ENCODE measurements at places on chromosomes 1 and 21. TPM values are rescaled to one million over a fixed set of nuclear protein-coding genes. Genes with fewer than 3 reads are reported as not detected.
A peak's percentile ranks its signal among the peaks of the same experiment; 100 is the strongest.

GRCh38 chr1:159943278-159943640 lies 2.2 kb downstream of the IGSF9 start:
- H3K4me1 ChIP-seq, result peaks cover 17% of the 10 kb centered on the region
- no peak for DNase-seq
- no peak overlapping the region for H3K4me3 ChIP-seq
- H3K27ac ChIP-seq, result no peak overlapping the region
- H3K27me3 ChIP-seq, result peaks cover 15% of the 10 kb centered on the region

Gene LRRN2
- 2.5 TPM for total RNA-seq

Gene ZNF593OS
- not detected for total RNA-seq

DNA sequence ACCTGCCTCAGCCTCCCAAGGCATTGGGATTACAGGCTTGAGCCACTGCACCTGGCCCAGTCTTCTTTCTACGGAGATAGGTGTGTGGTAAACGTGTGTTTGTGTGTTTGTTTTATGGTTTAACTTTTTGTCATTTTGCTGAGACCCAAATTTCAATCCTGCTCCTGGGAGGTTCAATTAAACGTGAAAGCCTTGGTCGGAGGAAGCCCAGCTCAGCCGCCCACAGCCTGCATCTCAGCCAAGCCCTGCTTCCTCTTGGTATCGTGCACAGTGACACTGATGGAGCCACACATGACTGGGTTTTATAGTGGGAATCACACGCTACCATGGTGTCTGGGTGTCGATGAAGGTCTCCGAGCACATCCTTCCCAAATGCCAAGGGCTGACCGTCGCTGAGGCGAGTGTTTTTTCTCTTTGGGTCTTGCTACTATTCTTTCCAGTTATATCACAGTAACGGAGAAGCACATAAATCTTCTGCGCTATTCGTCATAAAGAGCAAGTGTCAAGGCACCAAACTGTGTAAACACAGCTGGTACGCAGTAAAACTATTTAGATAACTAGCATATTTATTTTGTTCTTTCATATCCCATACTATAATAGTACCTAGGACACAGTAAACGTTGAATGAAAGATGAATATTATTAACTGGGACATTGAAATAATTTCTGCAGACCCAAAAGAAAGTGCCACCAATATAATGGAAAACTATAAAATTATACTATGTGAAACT lies 39.3 kb downstream of the HLCS start:
- H3K27ac ChIP-seq, result no peak overlapping the region
- no peak for DNase-seq
- H3K4me1 ChIP-seq, result peaks cover 6% of the 10 kb centered on the region
- no peak overlapping the region for H3K4me3 ChIP-seq

- H3K27me3 ChIP-seq, result no peaks in the 10 kb centered on the region
- DNase-seq, result no peak
- no peak overlapping the region for H3K27ac ChIP-seq
- H3K4me1 ChIP-seq, result no peaks in the 10 kb centered on the region
Measured at GRCh38 chr1:59978026-59978425, 51.5 kb upstream of the CYP2J2 start.

DNA sequence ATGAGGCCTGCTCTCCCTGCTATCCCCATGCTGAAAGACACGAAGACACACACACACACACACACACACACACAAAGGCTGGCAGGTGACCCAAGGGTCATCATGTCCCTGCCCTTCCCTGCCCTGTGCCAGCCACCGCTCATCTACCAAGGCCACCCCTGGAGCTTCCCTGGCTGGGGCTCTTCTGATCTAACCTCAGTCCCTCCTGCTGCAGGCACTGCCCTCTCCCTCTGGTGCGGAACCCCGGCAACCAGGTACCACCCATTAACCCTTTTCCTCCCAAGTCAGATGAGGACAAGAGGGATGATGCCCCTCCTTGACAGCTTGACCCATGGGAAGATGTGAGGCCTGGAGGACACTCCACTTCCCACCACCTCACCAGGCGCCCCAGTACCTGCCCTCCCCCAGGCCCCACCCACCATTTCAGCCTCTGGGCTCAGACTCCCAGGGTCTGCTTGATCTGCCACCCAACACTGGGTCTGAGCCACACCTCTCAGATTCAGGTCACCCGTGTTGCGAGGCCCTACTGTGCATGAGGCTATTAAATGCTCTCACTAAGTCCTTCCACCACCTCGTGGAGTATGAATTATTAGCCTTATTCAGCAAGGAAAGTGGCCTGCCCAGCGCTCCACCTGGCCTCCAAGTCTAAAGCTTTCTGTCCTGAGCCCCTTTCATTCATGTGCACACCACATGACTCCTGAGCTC lies 2.5 kb downstream of the SDC3 start:
- H3K4me3 ChIP-seq, result no peak overlapping the region
- H3K4me1 ChIP-seq, result peaks cover 66% of the 10 kb centered on the region
- no peak overlapping the region for H3K27ac ChIP-seq

DNA sequence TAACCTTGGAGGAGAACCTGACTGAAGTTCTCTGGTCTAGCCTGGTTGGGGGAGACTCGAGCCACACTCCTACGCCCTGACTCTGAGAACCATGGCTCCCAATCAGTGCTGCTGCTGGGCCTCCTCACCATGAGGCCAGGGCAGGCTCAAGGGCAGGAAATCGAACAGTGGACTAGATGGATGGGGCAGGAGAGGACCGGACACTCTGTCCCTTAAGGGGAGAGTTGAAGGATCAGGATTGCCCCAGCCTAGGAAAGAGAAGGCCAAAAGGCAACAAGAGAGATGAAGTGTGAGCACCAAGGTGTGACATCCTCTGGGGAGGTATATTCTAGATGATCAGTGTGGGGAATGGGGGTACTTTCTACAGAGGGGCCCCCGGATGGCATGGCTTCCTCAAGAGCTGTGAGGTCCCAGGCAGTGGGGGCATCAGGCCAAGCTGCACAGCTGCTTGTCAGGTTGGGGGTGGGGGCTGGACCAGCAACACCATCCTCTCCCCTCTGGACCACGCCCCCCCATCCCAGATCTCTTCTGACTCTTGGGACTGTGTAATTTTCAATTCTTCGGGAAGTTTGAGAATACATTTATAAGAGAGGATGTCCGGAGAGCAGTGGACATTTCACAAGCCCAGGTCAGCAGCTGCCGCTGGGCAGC lies 34.0 kb downstream of the MX1 start:
- H3K4me1 ChIP-seq, result no peaks in the 10 kb centered on the region
- no peaks in the 10 kb centered on the region for H3K27me3 ChIP-seq
- DNase-seq, result no peak
- H3K27ac ChIP-seq, result no peak overlapping the region

- H3K4me3 ChIP-seq, result no peak overlapping the region
- DNase-seq, result no peak
- H3K27me3 ChIP-seq, result no peaks in the 10 kb centered on the region
- no peaks in the 10 kb centered on the region for H3K36me3 ChIP-seq
- no peaks in the 10 kb centered on the region for H3K4me1 ChIP-seq
Measured at GRCh38 chr1:175733722-175734121, 9.7 kb downstream of the TNR start.

- no peaks in the 10 kb centered on the region for H3K27me3 ChIP-seq
- no peaks in the 10 kb centered on the region for H3K4me1 ChIP-seq
- H3K4me3 ChIP-seq, result no peak overlapping the region
- no peak overlapping the region for H3K27ac ChIP-seq
- no peak for DNase-seq
- no peaks in the 10 kb centered on the region for H3K36me3 ChIP-seq
Measured at GRCh38 chr1:187281085-187281484, 452.3 kb downstream of the PLA2G4A start.

DNA sequence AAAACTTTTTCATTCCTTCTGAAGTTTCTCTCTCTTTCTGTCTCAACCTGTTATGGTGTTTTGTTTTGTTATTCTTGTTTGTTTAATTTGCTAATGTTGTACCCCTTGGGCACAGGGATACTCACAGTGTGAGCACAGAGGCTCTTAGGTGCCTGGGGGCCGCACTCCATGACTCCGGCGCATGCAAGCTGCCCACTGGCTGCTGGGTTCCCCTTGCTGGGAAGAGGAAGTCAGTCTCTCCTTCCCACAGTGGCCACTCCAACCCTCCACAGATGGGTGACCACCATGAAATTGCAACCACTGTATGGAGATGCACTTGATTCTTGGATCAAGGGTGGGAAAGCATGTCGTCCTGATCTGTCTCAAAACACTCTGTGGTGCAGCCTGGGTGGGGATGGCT lies 4.6 kb upstream of the CD1A start:
- no peaks in the 10 kb centered on the region for H3K36me3 ChIP-seq
- no peak for DNase-seq
- no peaks in the 10 kb centered on the region for H3K27me3 ChIP-seq
- H3K4me1 ChIP-seq, result peaks cover 6% of the 10 kb centered on the region
- no peak overlapping the region for H3K4me3 ChIP-seq

Gene PTTG1IP
- total RNA-seq, result 209 TPM

DNA sequence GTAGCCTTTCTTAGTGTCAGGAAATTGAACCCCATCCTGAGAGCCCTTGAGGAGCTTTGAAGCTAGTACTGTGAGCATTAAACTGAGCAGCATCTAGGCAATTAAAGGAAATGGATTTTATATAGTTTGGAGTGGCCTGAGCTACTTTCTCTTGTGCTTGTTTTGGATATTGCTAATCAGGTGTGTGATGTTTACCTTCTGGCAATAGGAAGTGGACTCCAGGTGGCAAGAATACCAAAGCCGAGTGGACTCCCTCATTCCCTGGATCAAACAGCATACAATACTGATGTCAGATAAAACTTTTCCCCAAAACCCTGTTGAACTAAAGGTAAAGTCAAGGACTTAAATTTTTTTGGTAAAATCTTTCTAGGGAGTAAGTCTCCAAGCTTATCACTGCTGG lies 79.4 kb downstream of the MACF1 start:
- no peak for DNase-seq
- no peaks in the 10 kb centered on the region for H3K27me3 ChIP-seq
- H3K27ac ChIP-seq, result no peak overlapping the region
- peaks cover 16% of the 10 kb centered on the region for H3K4me1 ChIP-seq
- H3K4me3 ChIP-seq, result no peak overlapping the region

GRCh38 chr1:53145942-53146708 lies 3.7 kb upstream of the SLC1A7 start:
- H3K27me3 ChIP-seq, result no peaks in the 10 kb centered on the region
- no peaks in the 10 kb centered on the region for H3K36me3 ChIP-seq
- DNase-seq, result peak; percentile 61
- no peak overlapping the region for H3K4me3 ChIP-seq

- H3K4me1 ChIP-seq, result no peaks in the 10 kb centered on the region
- H3K4me3 ChIP-seq, result no peak overlapping the region
- no peaks in the 10 kb centered on the region for H3K27me3 ChIP-seq
- DNase-seq, result no peak
- no peaks in the 10 kb centered on the region for H3K36me3 ChIP-seq
Measured at GRCh38 chr1:172851077-172851476, 192.2 kb downstream of the FASLG start.

- DNase-seq, result no peak
- H3K36me3 ChIP-seq, result no peaks in the 10 kb centered on the region
- no peaks in the 10 kb centered on the region for H3K27me3 ChIP-seq
- no peaks in the 10 kb centered on the region for H3K4me1 ChIP-seq
Measured at GRCh38 chr1:82034812-82035211, 234.1 kb downstream of the ADGRL2 start.

DNA sequence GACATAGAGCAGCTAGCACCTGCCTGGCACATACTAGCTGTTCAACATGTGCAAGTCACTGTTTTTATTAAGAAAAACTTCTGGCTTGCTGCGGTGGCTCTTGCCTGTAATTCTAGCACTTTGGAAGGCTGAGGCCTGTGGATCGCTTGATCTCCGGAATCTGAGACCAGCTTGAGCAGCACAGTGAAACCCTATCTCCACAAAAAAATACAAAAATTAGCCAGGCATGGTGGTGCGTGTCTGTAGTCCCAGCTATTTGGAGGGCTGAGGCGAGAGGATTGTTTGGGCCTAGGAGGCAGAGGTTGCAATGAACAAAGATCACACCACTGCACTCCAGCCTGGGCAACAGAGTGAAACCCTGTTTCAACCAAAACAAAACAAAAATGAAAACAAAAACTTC lies 27.7 kb upstream of the C8B start:
- H3K27ac ChIP-seq, result no peak overlapping the region
- no peaks in the 10 kb centered on the region for H3K4me1 ChIP-seq
- H3K27me3 ChIP-seq, result no peaks in the 10 kb centered on the region
- no peak overlapping the region for H3K4me3 ChIP-seq
- no peaks in the 10 kb centered on the region for H3K36me3 ChIP-seq
- DNase-seq, result no peak

- no peaks in the 10 kb centered on the region for H3K36me3 ChIP-seq
- H3K27ac ChIP-seq, result no peak overlapping the region
- H3K27me3 ChIP-seq, result no peaks in the 10 kb centered on the region
- no peaks in the 10 kb centered on the region for H3K4me1 ChIP-seq
- no peak for DNase-seq
Measured at GRCh38 chr1:96290033-96290432, 431.6 kb upstream of the PTBP2 start.

Gene CFAP107
- total RNA-seq, result 2.9 TPM

- no peaks in the 10 kb centered on the region for H3K36me3 ChIP-seq
- no peak for DNase-seq
- no peaks in the 10 kb centered on the region for H3K4me1 ChIP-seq
- no peak overlapping the region for H3K27ac ChIP-seq
- H3K4me3 ChIP-seq, result no peak overlapping the region
Measured at GRCh38 chr1:6157132-6157527, 23.0 kb downstream of the CHD5 start.

DNA sequence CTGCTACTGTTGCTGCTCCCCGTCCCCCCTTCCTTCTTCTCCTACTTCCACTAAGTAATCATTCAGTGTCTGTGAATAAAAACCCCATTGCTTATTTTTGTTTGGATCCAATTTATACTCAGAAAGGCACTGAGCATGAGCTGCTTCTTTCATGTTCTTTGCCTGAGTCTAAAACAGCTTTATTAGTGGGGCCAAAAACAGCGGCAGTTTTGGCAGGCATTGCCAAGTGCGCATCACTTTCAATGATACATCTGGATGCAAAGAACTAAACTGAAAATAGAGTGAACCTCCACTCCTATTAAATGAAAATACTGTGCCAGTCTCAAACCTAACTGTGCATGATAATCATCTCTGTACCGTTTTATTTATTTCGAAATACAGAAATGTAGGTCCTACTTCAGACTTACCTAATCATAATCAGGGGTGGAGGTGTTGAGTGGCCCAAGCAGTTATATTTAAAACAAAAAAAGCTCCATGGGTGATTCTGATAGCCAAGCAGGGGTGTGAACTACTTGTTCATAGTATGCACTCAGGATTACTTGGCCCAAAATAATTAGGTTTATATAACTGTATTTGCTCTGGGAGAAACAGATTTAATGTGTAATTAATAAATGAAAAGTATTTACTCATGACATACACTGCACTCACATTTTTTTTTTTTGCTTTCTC lies 48.4 kb downstream of the NEK7 start:
- no peak overlapping the region for H3K4me3 ChIP-seq
- H3K27ac ChIP-seq, result no peak overlapping the region
- no peaks in the 10 kb centered on the region for H3K36me3 ChIP-seq
- no peaks in the 10 kb centered on the region for H3K27me3 ChIP-seq
- DNase-seq, result no peak

Gene SPRR4
- total RNA-seq, result not detected

Gene PKP1
- 2.2 TPM for total RNA-seq

- H3K36me3 ChIP-seq, result peaks cover 24% of the 10 kb centered on the region
- no peak overlapping the region for H3K4me3 ChIP-seq
- peak overlapping the region; percentile 75 for H3K27ac ChIP-seq
- peaks cover 70% of the 10 kb centered on the region for H3K4me1 ChIP-seq
Measured at GRCh38 chr21:42526379-42526727, 12.7 kb downstream of the SLC37A1 start.

GRCh38 chr1:85351202-85351828 lies 74.9 kb upstream of the BCL10 start:
- H3K36me3 ChIP-seq, result peaks cover 10% of the 10 kb centered on the region
- no peaks in the 10 kb centered on the region for H3K4me1 ChIP-seq
- no peak overlapping the region for H3K27ac ChIP-seq
- H3K27me3 ChIP-seq, result no peaks in the 10 kb centered on the region

- H3K4me3 ChIP-seq, result no peak overlapping the region
- no peaks in the 10 kb centered on the region for H3K36me3 ChIP-seq
- no peak overlapping the region for H3K27ac ChIP-seq
- H3K4me1 ChIP-seq, result peaks cover 12% of the 10 kb centered on the region
- no peaks in the 10 kb centered on the region for H3K27me3 ChIP-seq
Measured at GRCh38 chr1:230568008-230568407, 74.3 kb upstream of the COG2 start.
